CD14-positive monocyte (primary cell): ENCODE measurements at places on chromosomes 6 and 20.

- no peak for DNase-seq
- no peak overlapping the region for H3K27ac ChIP-seq
- no peaks in the 10 kb centered on the region for H3K27me3 ChIP-seq
- H3K36me3 ChIP-seq: peaks cover 61% of the 10 kb centered on the region
- H3K4me3 ChIP-seq: no peak overlapping the region
Observed at GRCh38 chr6:161100072-161100471, 108.5 kb downstream of the MAP3K4 start.

- H3K27me3 ChIP-seq: no peaks in the 10 kb centered on the region
- no peak overlapping the region for H3K4me3 ChIP-seq
- no peak for DNase-seq
- no peak overlapping the region for H3K27ac ChIP-seq
- H3K4me1 ChIP-seq: no peaks in the 10 kb centered on the region
Observed at GRCh38 chr6:161095916-161096315, 104.3 kb downstream of the MAP3K4 start.

- no peak overlapping the region for H3K27ac ChIP-seq
- H3K36me3 ChIP-seq: no peaks in the 10 kb centered on the region
- no peaks in the 10 kb centered on the region for H3K27me3 ChIP-seq
- no peak overlapping the region for H3K4me3 ChIP-seq
- DNase-seq: no peak
Observed at GRCh38 chr6:21845018-21845417, 251.5 kb downstream of the SOX4 start.

GRCh38 chr20:16821211-16822089, 73.3 kb downstream of the OTOR start:
- H3K27me3 ChIP-seq: no peaks in the 10 kb centered on the region
- H3K4me3 ChIP-seq: no peak overlapping the region
- peak; percentile 25 for DNase-seq
- no peaks in the 10 kb centered on the region for H3K4me1 ChIP-seq
- no peak overlapping the region for H3K27ac ChIP-seq

GRCh38 chr6:152100183-152100618, 292.7 kb downstream of the ESR1 start:
- DNase-seq: peak; percentile 71
- H3K27ac ChIP-seq: peak overlapping the region; percentile 77
- H3K4me1 ChIP-seq: peaks cover 19% of the 10 kb centered on the region
- H3K4me3 ChIP-seq: no peak overlapping the region
- H3K36me3 ChIP-seq: no peaks in the 10 kb centered on the region

DNA sequence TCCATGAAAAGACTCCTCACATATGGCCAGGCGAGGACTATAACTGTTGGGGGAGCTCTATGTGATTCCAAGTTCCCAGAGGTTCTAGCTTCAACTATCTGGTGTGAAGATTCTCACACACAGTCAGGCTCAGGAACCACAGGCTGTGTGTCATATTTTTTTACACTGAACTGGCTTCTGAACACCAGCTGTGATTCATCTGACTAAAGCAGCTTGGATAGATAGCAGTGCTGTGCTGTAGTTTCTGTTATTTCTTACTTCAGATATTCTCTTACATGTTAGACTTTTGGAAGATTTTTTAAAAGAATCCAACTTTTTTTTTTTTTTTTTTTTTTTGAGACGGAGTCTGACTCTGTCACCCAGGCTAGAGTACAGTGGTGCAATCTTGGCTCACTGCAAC, 140.7 kb upstream of the MCHR2 start:
- H3K27me3 ChIP-seq: no peaks in the 10 kb centered on the region
- H3K4me1 ChIP-seq: no peaks in the 10 kb centered on the region
- no peaks in the 10 kb centered on the region for H3K36me3 ChIP-seq
- no peak overlapping the region for H3K4me3 ChIP-seq
- H3K27ac ChIP-seq: no peak overlapping the region

GRCh38 chr20:19250346-19250745, 37.9 kb downstream of the SLC24A3 start:
- no peaks in the 10 kb centered on the region for H3K27me3 ChIP-seq
- no peak for DNase-seq
- no peak overlapping the region for H3K4me3 ChIP-seq
- peaks cover 55% of the 10 kb centered on the region for H3K4me1 ChIP-seq
- no peak overlapping the region for H3K27ac ChIP-seq

- H3K4me3 ChIP-seq: no peak overlapping the region
- no peaks in the 10 kb centered on the region for H3K27me3 ChIP-seq
- H3K27ac ChIP-seq: no peak overlapping the region
- DNase-seq: no peak
- peaks cover 3% of the 10 kb centered on the region for H3K4me1 ChIP-seq
Observed at GRCh38 chr6:14396392-14396791, 278.8 kb downstream of the CD83 start.

DNA sequence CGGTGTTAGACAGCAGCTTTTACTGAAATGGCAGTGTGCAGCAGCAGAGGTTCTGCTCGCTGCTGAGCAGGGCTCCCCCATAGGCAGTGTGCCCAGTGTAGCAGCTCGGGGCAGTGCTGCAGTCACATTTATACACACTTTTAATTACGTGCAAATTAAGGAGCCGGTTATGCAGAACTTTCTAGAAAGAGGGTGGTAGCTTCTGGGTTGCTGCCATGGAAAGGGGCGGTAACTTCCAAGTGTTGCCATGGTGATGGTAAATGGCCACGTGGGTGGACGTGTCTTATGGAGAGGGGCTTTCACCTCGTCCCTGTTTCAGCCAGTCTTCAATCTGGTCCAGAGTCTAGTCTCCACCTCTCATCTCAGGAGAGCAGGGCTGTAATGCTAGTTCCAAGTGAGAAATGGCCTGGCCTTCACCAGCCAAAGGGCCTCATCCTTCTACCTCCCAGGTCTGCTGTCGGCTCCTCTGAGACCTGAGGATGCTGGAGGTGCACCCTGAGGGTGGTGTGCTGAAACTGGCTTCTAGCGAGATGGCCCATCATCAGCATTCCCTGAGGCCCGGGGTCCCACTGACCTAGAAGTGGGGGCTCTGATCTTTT, 180.5 kb upstream of the PMEPA1 start:
- no peaks in the 10 kb centered on the region for H3K4me1 ChIP-seq
- no peak overlapping the region for H3K27ac ChIP-seq
- no peaks in the 10 kb centered on the region for H3K27me3 ChIP-seq
- H3K4me3 ChIP-seq: no peak overlapping the region
- no peak for DNase-seq

- H3K36me3 ChIP-seq: no peaks in the 10 kb centered on the region
- peaks cover 8% of the 10 kb centered on the region for H3K4me1 ChIP-seq
- no peak for DNase-seq
- H3K27me3 ChIP-seq: no peaks in the 10 kb centered on the region
- no peak overlapping the region for H3K27ac ChIP-seq
- no peak overlapping the region for H3K4me3 ChIP-seq
Observed at GRCh38 chr20:57600320-57601210, 19.7 kb downstream of the ZBP1 start.

DNA sequence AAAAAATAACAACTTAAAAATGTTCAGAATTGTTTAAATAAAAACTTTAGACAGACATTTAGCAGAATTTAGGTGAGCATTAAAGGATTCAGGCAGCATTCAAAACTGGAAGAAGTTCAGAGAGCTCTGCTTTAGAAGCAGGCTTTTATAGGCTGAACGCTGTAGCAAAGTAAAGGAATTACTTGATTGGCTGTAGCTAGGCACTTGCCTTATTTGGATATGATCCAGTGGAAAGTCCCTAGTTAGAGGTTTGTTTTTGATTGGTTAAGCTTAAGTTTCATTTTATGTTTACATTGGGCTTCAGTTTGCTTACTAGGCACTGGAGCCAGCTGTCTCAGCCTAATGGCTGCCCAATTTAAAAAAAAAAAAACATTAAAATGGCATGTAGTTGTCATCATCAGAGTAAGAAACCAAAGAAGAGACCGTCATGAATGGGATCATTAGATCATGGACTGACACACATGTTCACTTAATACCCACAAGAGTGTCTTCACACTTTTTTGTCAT, 65.1 kb downstream of the CBFA2T2 start:
- H3K36me3 ChIP-seq: peaks cover 4% of the 10 kb centered on the region
- H3K4me3 ChIP-seq: no peak overlapping the region
- H3K27me3 ChIP-seq: no peaks in the 10 kb centered on the region
- peak; percentile 70 for DNase-seq
- H3K4me1 ChIP-seq: no peaks in the 10 kb centered on the region

DNA sequence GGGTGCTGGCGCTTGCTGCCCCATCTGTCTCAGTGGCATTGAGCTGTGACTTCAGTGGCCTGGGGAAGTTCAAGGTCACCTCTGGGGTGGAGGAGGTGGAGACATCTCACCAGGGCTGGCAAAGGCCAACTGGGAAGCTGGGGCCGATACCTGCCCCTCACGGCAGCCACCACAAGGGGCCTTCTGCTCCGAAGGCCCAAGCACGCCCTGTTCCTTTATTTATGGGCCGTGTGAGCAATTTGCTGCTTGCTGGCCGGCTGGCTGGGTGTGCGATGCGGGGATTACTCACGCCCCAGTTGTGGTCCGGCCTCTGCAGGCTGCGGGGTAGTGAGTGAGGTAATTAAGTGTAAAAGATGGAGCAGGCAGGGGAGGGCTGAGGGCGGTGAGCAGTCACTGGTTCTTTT, 13.2 kb upstream of the SCRT2 start:
- H3K27me3 ChIP-seq: peaks cover 6% of the 10 kb centered on the region
- H3K36me3 ChIP-seq: no peaks in the 10 kb centered on the region
- no peak overlapping the region for H3K4me3 ChIP-seq
- no peak overlapping the region for H3K27ac ChIP-seq
- DNase-seq: no peak
- H3K4me1 ChIP-seq: no peaks in the 10 kb centered on the region

DNA sequence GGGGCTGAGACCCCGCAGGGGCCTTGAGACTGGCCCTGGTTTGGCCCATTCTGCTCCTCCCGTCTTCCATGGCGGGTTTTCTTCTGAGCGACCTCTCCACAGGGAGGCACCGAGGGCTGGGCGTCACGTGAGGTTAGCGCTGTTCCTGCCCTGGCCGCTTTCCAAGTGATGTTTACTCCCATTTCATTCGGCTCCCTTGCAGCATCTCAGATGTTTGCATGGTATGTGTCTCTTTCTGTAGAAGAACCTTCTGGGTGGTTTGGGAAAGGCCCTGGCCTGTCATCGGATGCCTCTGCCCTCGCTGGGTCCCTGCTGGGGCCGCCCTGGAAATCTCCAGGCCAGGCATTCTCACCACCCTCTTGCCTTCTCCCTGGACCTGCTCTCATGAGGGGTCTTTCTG, 17.3 kb downstream of the RAMACL start:
- no peak for DNase-seq
- H3K27me3 ChIP-seq: no peaks in the 10 kb centered on the region
- no peak overlapping the region for H3K27ac ChIP-seq
- no peak overlapping the region for H3K4me3 ChIP-seq
- no peaks in the 10 kb centered on the region for H3K4me1 ChIP-seq
- H3K36me3 ChIP-seq: no peaks in the 10 kb centered on the region

- no peak overlapping the region for H3K27ac ChIP-seq
- peaks cover 11% of the 10 kb centered on the region for H3K4me1 ChIP-seq
Observed at GRCh38 chr6:125206389-125206788, 52.8 kb downstream of the TPD52L1 start.

DNA sequence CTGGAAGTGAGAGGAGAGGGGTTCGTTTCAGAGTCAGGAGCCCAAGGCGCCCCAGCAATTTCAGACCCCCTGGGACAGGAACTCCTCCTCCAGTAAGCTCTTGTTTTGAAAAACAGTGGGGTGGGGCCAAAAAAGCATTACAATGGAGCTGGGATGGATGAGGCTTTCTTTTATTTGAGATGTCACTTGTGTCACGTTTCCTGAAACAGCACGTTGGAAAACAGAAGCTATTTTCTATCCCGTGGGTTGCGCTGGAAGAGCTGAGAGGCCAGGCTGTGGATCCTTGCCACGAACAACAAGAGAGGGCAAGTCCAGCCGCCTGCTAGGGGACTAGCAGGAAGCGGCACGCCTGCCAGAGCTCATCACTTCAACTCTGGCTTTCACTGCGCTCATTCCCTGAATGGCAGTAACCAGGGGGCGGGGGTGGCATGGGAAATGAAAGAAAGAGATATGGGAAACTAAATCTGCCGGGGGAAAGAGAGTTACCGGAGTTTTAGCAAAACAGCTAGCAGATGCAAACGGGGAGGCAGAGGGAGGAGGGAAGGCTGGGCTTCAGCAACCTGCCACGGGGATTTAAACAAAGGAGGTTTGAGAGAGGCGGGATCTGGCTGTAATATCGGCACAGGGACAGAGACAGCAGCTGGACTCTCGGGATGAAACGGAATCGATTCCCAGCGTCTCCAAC, 34.6 kb downstream of the GCNT2 start:
- peaks cover 23% of the 10 kb centered on the region for H3K36me3 ChIP-seq
- peaks cover 3% of the 10 kb centered on the region for H3K4me1 ChIP-seq
- no peak for DNase-seq
- H3K27ac ChIP-seq: no peak overlapping the region
- no peak overlapping the region for H3K4me3 ChIP-seq

GRCh38 chr6:158206740-158207421, 38.7 kb downstream of the GTF2H5 start:
- no peak for DNase-seq
- no peak overlapping the region for H3K4me3 ChIP-seq
- peaks cover 3% of the 10 kb centered on the region for H3K27me3 ChIP-seq
- H3K27ac ChIP-seq: no peak overlapping the region

- H3K4me1 ChIP-seq: no peaks in the 10 kb centered on the region
- H3K4me3 ChIP-seq: no peak overlapping the region
- DNase-seq: no peak
- no peak overlapping the region for H3K27ac ChIP-seq
- no peaks in the 10 kb centered on the region for H3K27me3 ChIP-seq
Observed at GRCh38 chr6:108464418-108465097, 96.2 kb upstream of the FOXO3 start.

- no peaks in the 10 kb centered on the region for H3K4me1 ChIP-seq
- no peak overlapping the region for H3K27ac ChIP-seq
- H3K27me3 ChIP-seq: no peaks in the 10 kb centered on the region
- no peaks in the 10 kb centered on the region for H3K36me3 ChIP-seq
Observed at GRCh38 chr20:32909451-32909850, 50.7 kb downstream of the EFCAB8 start.

- DNase-seq: no peak
- no peak overlapping the region for H3K27ac ChIP-seq
- no peaks in the 10 kb centered on the region for H3K36me3 ChIP-seq
- no peaks in the 10 kb centered on the region for H3K4me1 ChIP-seq
- no peak overlapping the region for H3K4me3 ChIP-seq
Observed at GRCh38 chr20:57680131-57680716, 29.6 kb downstream of the PMEPA1 start.

DNA sequence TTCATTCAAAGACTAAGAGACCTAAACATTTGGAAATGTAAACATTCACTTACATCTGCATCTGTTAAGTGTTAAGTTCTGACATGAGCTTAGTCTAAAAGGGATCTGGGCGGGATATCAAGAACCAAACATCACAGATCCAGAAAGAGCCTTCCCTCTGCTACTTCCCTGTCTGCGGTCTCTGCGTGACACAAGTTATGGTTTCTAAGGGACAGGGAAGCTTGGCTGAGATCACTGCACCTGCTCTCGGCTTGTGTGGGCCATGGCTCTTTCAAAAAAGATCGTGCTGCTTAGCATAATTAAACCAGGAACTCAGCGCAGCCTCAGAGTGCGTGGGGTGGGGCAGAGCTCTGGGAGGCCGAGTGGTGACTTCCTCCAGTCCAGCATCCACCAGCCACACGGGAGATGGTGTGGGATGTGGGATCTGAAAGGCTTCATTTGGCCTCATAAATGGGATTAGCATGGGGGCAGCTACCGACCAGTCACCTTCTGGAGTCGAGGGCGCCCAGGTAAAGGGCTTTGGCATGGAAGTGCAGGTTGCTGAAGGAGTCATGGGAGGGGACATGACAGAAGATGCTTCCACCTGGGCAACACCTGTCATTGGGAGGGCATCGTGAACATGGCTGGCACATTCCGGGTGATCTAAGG, 16.7 kb upstream of the RAMACL start:
- H3K36me3 ChIP-seq: no peaks in the 10 kb centered on the region
- DNase-seq: no peak
- H3K27me3 ChIP-seq: no peaks in the 10 kb centered on the region
- peaks cover 19% of the 10 kb centered on the region for H3K4me1 ChIP-seq
- no peak overlapping the region for H3K27ac ChIP-seq
- no peak overlapping the region for H3K4me3 ChIP-seq
